Epithelial cell of alveolus of lung (primary cell): ENCODE measurements at places on chromosomes 12 and 14. TPM values are rescaled to one million over a fixed set of nuclear protein-coding genes. Genes with fewer than 3 reads are reported as not detected.

Gene NTN4
- 1.7 and 17.3 TPM in 2 replicates for total RNA-seq

Gene DPPA3
- total RNA-seq, result not detected in 2 replicates

Gene LRTM2
- not detected in 2 replicates for total RNA-seq

Gene CABP1
- 0.65 and 0.88 TPM in 2 replicates for total RNA-seq

Gene CEBPE
- total RNA-seq, result not detected in 2 replicates

Gene RNASE3
- total RNA-seq, result not detected in 2 replicates

Gene ZFHX2
- 0.08 and 0.39 TPM in 2 replicates for total RNA-seq

Gene BDKRB2
- 43.4 and 49.1 TPM in 2 replicates for total RNA-seq

Gene EIF2S3B
- total RNA-seq, result 0.78 and 1.3 TPM in 2 replicates

Gene AQP6
- total RNA-seq, result not detected in 2 replicates

Gene ABHD4
- 23.1 and 24.8 TPM in 2 replicates for total RNA-seq

Gene TARBP2
- total RNA-seq, result 35.2 and 39.8 TPM in 2 replicates

Gene IFI27
- total RNA-seq, result 37.6 TPM in 1 of 2 replicates, not detected in the other

Gene RCOR1
- total RNA-seq, result 11.6 and 13.1 TPM in 2 replicates

Gene KRT85
- not detected in 2 replicates for total RNA-seq

Gene TEX22
- 0.13 and 1.4 TPM in 2 replicates for total RNA-seq

Gene CCDC175
- not detected in 2 replicates for total RNA-seq

Gene TGM1
- total RNA-seq, result 0.52 and 1.8 TPM in 2 replicates

Gene CATSPERB
- total RNA-seq, result not detected in 2 replicates

Gene MORN3
- under 0.01 and 1.6 TPM in 2 replicates for total RNA-seq
